Suppressor macrophage (primary cell): ENCODE measurements at places on chromosomes 13 and 19.

GRCh38 chr13:113528101-113528812 is 37.7 kb upstream of the DCUN1D2 start:
- DNase-seq: peak; percentile 27

GRCh38 chr19:35766571-35767104 is 8.7 kb downstream of the PROSER3 start:
- DNase-seq: no peak

- peak; percentile 57 for DNase-seq
Measured at GRCh38 chr19:4649392-4650047, 10.2 kb downstream of the TNFAIP8L1 start.

- DNase-seq: no peak
Measured at GRCh38 chr13:113620036-113620796, 35.7 kb downstream of the TFDP1 start.

GRCh38 chr13:27403203-27403678 is 21.2 kb upstream of the GTF3A start:
- peak; percentile 35 for DNase-seq
